Activated CD4-positive, alpha-beta T cell treated with anti-CD3 and anti-CD28 coated beads for 24 hours (primary cell): ENCODE measurements at places on chromosomes 4 and X.

GRCh38 chrX:101229170-101229569, 9.6 kb downstream of the DRP2 start:
- no peak for DNase-seq

DNA sequence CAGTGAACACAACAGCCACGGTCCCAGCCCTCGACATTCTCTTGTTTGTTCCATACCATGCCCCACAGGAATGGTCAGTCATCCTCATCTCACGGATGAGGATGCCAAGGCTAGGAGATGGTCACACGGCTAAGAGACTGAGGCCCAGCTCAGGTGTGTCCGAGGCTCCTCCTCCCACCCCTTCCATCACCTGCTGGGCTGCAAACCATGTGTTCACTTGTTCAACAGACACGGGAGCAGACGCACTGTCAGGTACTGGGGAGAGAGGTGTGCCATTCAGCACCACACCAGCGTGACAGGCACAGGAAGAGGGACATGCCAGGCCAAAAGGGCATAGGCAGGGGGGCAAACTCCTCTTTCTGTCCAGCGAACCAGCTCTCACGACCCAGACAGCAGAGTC, 45.9 kb downstream of the ABLIM2 start:
- no peak for DNase-seq

GRCh38 chr4:45693746-45694145, 430.1 kb downstream of the GABRG1 start:
- DNase-seq: no peak

DNA sequence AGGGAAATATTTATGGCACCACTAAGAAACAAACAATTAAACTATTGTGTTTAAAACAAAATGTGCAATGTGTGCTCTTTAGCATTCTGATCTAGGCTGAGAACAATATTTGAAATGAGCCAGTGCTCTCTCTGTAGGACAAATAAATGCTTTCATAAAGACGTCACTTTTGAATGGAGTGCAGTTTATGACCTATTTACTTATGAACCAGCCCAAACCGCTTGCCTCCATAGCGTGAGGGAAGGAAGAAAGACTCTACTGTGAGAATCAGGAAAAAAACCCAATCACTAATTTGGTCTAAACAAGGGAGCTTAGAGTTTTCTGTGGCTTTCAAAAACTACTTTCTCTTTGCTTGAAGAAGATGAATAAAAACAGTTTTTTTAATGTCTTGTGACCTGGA, 39.4 kb downstream of the SAT1 start:
- no peak for DNase-seq

DNA sequence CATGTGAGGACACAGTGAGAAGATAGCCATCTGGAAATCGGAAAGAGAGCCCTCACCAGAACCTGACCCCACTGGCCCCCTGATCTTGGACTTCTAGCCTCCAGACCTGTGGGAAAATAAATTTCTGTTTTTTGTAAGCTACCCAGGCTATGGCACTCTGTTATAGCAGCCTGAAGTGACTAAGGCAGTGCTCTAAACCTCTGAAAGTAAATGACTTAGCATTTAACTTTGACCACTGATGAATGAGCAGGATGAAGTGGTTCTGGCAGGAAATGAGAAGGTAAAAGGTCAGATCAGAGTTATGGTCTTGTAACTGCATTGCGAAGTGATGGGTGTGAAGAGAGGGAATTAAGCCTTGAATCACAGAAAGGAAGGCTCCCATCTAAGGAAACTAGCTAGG, 17.0 kb downstream of the GPAT3 start:
- no peak for DNase-seq

GRCh38 chr4:53592686-53593501, 1.6 kb upstream of the LNX1 start:
- DNase-seq: no peak

- DNase-seq: no peak
These were observed 25.3 kb downstream of the HOPX start for GRCh38 chr4:56655627-56656345.

DNA sequence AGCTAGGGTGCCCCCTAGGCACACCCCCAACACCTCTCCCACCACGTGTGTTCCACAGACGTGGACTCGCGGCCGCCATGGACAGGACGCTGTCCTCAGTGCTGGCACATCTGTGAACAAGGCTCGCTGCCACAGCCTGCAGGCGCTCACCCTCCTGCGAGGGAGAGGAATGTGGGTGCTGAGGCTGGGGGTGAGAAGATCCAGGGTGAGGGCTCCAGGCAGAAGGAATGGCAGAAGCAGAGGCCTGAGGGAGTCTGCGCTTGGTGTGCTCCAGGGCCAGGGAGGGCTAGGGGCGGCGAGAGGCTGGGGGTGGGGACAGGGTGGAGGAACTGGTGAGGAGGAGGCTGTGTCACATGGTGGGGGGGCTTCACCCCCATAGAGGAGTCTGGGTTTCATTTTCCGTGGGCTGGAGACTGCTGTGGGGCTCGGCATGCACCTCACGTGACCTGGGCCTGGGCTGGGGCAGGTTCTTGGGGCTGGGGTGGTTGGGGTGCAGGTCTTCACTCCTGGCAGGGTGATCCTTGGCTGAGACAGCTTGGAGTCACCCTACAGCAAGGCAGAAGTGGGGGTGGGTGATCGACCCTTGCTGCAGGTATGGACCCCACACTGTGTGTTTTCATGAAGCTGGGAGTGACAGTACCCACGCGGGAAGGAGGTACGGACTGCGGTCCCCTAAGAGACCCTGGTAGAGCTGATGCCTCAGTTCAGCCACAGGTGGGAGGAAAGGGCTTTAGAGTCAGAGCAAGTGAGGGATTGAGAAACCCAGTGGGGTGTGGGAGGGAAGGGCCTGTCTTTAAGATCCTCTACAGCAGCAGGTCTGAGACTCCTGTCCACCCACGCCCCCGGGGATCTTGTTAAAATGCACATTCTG, 103.7 kb downstream of the PSAPL1 start:
- no peak for DNase-seq

DNA sequence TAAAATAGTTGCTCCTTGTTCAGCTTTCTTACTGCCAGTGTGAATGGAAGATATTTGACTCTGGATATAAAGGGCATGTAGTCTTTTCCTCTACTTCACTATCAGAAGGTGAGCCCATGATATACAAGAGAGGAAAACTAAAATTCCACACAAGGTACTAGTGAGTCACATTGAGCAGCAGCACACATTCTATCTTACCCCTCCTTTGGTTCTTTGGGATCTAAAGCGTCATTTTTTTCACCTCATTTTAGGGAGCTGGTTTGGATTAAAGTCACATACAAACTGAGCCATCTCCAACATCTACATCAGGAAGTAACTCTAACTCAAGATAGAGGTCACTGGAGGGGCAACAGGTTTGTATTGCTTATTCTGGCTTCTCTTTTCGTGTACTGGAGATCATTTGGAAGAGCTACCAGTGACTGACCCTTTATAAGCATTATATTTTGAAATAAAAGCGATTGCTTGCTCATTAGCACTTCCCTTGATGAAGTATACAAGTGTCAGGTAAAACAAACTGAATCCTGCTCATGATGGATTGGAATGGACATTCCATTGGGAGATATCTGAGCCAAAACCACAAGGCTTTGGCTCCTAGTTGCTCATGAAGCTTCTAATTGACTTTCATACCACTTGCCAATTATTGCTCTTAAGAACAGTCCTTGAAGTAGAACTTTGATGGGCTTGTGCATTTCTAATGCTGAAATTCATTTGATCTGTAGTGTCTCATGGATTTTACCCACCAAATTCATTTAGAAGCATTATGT, 124.1 kb downstream of the SPCS3 start:
- DNase-seq: no peak

- DNase-seq: no peak
These were observed 84.8 kb downstream of the TMEM164 start for GRCh38 chrX:110087485-110088356.

GRCh38 chrX:50927127-50927526, 16.6 kb downstream of the BMP15 start:
- no peak for DNase-seq

DNA sequence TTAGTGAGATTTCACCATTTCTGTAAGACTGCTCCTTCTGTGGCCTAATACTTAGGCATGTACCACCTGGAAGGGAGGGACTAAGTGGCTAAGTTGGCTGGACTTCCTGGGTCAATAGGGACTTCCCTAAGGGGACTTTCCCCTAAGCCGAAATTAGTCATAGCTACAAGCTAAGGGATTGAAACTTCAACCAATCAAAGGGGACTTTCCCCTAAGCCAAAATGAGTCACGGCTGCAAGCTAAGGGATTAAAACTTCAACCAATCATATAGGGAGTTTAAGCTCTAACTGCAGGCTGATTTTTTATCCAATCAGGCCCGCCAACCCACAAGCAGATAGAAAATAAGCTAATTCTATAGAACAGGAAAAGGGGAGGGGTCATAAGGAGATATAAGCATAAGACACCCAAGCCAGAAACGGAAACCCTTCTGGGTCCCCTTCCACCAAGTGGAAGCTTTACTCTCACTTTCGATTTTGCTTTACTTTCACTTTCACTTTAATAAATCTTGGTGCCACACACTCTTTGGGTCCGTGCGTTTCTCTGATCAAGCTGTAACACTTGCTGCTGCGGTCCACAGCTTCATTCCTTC, 382.8 kb downstream of the KLHL4 start:
- DNase-seq: peak; percentile 16

DNA sequence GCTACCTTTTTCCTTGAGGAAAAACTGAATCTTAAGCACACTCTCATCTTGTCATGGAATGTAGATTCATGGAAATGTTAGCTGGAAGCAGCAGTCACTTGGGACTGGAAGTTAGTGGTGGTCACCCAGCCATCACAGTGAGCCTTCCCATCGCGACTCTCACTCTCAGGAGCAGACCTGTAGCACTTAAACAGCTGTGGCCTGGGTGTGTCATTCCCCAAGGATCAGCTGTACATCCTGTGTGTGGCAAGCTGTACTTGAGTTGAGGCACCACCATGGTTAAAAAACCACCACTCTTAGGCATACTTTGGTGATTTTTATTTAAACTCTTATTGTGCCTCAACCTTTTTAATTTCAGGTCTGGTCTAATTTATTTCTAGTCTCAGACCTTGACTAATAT, 46.7 kb downstream of the JADE1 start:
- DNase-seq: no peak

GRCh38 chrX:2652106-2652505, 39.0 kb upstream of the CD99 start:
- no peak for DNase-seq

DNA sequence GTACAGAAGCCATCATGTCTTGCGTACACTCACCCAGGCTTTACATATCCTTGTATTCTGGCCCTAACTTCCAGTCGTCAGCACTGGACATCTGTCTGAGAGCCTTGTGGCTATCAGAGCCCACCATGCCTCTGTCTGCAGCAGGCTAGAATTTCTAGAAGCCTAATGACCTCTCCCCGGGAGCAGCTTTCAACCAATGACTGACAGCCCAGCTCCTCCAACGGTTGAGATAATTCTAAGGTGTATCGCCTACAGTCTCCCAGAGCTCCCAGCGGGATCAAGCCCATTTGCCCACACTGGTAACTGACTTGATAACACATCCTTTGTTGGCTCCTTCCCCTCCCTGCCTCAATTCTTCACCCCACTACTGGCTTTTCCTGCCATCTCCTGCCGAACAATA, 562.8 kb downstream of the BCOR start:
- DNase-seq: no peak

DNA sequence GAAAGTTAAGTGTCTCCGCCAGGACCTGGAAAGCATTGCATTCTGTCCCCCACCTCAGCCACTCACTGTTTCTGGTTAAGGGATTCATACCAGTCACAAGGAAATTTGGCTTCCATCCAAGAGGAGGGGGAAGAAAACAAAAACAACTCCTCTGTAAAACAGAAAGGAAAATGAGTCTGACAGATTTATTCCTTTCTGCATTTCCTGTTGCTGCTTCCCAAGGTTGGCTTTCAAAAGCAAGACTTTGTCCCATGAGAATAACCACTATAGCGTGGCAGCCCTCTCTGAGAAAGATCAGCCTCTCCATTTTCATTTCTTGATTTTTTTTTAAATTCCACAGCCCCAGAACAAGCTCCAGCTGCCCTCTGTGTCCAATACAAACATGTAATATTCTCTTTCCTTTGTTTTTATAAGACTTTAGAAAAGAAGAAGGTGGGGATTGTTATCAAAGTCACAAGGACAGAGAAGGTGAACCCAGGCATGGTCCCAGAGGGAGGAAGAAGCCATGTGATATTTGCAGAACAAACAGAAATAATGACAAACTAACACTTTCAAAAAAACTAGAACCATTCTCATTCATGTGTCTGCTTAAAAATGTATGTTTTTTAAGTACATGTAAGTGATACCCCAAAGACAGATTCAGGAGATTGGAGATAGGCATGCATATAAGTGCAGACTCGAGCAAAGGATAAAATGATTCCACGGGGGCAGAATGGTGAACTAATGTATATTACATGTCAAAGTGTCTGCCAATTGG, 90.7 kb upstream of the DCLK2 start:
- no peak for DNase-seq

DNA sequence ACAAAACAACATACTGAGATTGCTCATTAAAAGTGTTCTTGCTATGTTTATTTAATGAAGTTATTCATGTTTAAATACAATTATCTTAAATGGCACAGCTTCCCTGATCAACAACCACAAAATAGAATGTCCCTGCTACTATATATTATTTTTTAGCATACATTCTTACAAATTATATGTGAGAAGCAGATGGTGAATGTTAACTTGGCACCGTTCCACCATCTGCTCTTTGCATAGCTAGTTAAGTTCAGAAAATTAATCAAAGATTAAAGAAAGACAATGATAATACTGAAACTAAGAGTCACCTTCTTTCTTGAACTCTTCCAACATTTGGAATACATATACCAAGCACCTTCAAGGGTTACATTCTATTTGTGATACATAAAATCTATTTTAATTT, 94.2 kb downstream of the PPP3CA start:
- no peak for DNase-seq

DNA sequence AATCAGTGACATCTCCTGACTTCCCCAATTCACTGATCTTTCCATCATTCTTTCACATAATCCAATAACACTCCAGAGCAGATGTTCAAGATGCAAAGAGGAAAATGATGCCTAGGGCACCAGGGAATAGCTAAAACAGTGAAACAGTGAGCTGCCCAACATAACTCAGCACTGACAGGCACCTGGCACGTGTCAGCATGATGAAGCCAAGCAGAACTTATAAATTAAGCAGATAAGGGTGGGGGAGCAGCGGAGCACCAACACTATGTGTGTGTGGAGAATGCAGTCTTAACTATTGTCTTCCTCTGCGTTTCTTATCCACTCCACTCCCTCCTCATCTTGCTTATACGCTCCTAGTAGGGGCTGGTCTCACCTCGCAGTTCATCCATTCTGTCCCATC, 89.4 kb downstream of the AMMECR1 start:
- no peak for DNase-seq

- DNase-seq: no peak
These were observed 39.6 kb downstream of the DDX60L start for GRCh38 chr4:168440442-168441264.
